ENCODE measurements at places on chromosomes 16 and 17. TPM values are rescaled to one million over a fixed set of nuclear protein-coding genes. Genes with fewer than 3 reads are reported as not detected.

DNA sequence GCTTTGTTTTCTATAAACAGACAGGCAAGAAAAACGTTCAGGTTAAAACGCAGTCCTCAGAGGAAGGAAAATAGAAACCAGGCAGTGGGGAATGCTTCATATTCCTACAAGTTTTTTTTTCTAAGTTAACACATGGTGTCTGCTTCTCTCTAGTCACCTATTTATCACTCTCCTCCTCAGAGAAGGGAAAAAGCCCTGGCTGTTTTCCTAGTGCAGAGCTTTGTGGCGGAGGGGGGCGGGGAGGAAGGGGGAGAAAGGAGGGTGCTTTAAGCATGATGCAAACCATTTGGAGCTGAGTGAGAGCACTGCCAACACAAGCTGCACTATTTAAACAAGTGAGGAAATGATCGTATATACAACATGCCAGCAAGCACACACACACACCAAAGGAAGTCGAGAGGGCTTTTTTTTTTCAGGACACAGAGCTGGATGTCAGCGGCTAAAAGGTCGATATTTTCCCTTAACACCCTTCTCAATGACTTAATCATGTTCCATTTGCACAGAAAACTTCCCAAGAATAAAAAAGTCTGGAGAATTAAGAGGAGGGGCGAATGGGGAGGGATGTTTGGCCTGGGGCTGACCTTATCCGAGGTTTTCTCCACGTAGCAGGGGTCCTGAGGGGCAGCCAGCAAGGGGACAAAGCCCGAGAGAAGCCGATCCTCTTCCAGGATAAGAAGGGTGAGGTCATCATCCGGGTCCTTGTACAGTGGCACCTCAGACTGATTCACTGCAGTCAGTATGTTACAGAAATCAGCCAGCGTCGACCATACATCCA is 117.4 kb downstream of the HIC1 start:
- DNase-seq: peak; percentile 84

Gene PRR11
- 1.0 TPM for total RNA-seq

DNA sequence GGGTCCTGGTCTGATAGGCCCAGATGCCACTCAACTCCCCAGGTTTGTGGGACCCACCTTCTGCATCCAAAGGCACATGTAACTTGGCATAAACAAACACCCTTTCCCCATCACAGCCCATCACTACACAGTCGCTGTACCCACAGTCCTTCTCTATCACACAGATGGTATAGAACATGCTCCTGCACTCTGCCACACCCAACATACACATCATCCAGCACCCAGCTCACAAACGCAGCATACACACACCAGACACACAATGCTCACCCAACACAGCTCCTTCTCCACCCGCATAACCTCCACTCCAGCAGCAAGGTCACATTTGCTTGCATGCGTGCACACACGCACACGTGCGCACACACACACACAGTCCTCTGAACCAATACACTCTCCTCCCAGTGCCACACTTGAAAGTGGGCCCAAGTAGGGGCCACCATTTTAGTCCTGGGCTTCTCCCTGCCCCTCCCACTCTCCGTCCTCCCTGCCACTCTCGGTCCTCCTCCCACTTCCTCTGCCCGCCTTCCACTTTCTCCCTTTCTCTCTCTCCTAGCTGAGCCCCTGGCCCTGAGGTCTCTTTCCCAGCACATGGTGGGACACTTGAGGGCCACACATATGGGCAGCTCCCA is 8.5 kb upstream of the TMEM92 start:
- DNase-seq: no peak

DNA sequence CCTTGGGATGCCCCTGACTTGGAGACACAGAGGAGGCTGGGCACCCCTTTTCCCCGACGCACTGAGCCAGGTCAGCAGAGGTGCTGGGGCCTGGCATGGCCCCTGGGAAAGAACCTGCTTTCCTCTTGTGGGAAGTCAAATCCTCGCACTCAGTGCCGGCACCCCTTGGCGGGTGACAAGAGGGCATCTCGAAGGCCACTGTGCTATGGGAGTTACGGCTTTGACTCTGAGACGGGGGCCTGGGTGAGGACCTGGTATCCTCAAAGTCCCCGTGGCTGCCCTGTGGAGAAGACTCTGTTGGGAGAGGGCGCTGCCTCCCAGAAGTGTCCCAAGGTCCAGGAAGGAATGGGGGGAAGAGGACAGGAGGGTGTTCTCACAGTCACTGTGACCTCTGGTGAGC is 117.0 kb downstream of the METRNL start:
- DNase-seq: peak; percentile 25

DNA sequence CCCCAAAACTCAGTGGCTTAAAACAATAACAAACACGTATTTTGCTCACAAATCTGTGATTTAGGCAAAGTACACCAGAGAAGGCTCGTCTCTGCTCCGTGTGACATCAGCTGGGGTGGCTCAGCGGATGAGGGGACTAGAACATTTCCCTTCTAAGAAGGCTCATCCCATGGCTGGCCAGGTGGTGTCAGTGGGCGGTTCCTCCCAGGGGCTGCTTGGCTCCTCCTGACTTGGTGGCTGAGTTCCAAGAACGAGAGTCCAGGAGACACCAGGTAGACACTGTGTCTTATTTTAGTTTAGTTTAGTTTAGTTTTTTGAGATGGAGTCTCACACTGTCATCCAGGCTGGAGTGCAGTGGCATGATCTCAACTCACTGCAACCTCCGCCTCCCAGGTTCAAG is 5.6 kb upstream of the CHMP6 start:
- DNase-seq: no peak

GRCh38 chr17:61196302-61196704 is 203.3 kb upstream of the TBX2 start:
- DNase-seq: no peak

Gene DLX3
- not detected for total RNA-seq

GRCh38 chr16:84001726-84002125 is 33.7 kb downstream of the NECAB2 start:
- no peak for DNase-seq

Gene PAQR4
- 16.3 TPM for total RNA-seq

DNA sequence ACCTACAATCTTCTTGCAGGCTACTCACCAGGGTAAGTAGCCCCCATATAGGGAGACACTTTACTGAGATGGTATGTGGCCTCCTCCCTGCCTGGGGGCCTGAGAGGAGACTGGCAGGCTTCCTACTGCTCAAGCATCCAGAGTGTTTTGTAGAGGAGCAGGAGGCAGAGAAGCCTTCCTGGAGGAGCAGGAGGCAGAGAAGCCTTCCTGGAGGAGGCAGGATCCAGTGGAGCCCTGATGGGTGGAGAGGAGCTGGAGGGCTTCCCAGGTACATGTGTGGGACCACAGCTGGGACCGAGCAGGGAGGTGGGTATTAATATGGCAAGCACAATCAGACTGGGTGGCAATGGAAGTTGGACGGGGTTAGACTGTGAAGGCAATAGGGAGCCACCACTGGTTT is 2.1 kb upstream of the ADGRG5 start:
- no peak for DNase-seq

Gene SLFN14
- total RNA-seq: not detected

Gene C16orf96
- total RNA-seq: 0.19 TPM

Data from heart left ventricle (tissue), 16 donors.